Breast epithelium (tissue), 4 donors: ENCODE measurements at places on chromosomes 13 and 19. TPM values are rescaled to one million over a fixed set of nuclear protein-coding genes. Genes with fewer than 3 reads are reported as not detected.
A peak's percentile ranks its signal among the peaks of the same experiment; 100 is the strongest.

DNA sequence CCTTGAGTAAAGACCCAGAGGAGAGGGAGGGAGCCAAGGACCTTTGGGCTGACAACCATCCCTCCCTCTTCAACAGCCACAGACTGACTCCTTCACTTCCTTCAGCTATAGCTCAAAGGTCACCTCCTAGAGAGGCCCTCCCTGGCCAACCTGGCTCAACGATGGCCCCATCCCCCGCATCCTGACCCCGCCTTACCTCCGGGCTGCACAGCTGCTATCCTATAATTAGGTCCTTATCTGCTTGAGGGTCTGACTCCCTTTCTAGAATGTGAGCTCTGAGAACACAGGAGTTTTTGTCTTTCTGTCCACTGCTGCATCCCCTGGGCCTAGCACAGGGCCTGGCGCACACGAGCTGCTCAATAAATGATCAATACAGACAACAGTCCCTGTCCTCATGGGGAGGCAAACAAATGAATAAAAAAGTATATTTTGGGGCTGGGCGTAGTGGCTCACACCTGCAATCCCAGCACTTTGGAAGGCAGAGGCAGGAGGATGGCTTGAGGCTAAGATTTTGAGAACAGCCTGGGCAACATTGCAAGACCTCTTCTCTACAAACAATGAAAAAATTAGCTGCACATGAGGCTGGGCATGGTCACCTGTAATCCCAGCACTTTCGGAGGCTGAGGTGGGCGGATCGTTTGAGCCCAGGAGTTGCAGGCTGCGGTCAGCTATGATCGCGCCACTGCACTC is 6.6 kb upstream of the LGALS4 start:
- no peaks in the 10 kb centered on the region for H3K27me3 ChIP-seq
- H3K36me3 ChIP-seq = peaks cover 5% of the 10 kb centered on the region
- no peak overlapping the region for H3K27ac ChIP-seq

GRCh38 chr19:19562665-19563347 is 24.7 kb downstream of the CILP2 start:
- H3K36me3 ChIP-seq = no peaks in the 10 kb centered on the region
- H3K27ac ChIP-seq = no peak overlapping the region
- no peaks in the 10 kb centered on the region for H3K4me1 ChIP-seq
- no peak for DNase-seq
- H3K4me3 ChIP-seq = no peak overlapping the region
- no peaks in the 10 kb centered on the region for H3K27me3 ChIP-seq

DNA sequence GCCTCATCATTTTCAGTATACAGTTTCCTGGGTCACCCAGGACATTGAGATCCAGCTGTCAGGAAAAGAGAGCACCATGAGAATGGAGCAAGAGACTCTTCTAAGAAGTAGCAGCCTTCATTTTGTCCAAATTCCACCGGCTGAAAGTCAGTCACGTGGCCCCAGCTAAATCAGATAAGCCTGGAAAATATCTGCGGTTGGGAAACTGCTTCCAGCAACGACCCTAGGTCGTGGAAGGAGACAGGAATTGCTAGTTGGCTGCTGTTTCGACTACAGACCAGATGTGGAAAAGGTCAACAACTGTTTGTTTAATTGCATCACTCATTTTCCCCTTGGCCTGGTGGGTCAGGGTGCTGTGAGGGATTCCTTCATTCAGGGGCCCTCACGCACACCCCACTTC is 107.0 kb downstream of the ZNF536 start:
- H3K36me3 ChIP-seq = no peaks in the 10 kb centered on the region
- no peak for DNase-seq
- no peak overlapping the region for H3K4me3 ChIP-seq
- no peaks in the 10 kb centered on the region for H3K4me1 ChIP-seq
- peaks cover 7% of the 10 kb centered on the region for H3K27me3 ChIP-seq

DNA sequence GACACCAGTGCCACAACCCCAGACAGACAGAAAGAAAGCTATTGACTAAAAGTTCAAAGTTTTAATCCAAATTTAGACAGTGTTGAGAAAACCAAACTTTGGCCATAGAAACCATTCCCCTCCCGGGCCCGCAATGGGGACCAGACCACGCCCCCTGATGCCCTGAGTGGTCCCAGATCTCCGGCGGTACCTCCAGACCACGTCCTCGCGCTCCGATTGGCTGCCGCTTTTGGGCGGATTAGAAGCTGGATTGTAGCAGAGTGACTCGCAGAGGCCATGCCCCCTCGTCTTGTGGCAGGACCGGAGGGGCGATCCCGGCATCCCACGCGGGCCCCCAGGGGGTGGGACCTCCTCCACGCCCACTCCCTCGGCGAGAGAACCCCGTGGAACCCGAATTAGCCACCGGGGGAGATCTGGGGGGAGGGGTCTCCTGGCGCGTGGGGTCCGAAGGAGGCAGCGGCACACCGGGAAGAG is 797 bp upstream of the HSD17B14 start:
- H3K36me3 ChIP-seq = no peaks in the 10 kb centered on the region
- no peaks in the 10 kb centered on the region for H3K4me1 ChIP-seq
- H3K4me3 ChIP-seq = peak overlapping the region; percentile 52
- H3K27me3 ChIP-seq = no peaks in the 10 kb centered on the region
- H3K27ac ChIP-seq = peak overlapping the region; percentile 88

GRCh38 chr19:46390866-46391265 is 22.5 kb downstream of the CCDC8 start:
- H3K4me3 ChIP-seq = no peak overlapping the region
- no peaks in the 10 kb centered on the region for H3K4me1 ChIP-seq
- no peak for DNase-seq
- peak overlapping the region; percentile 9 for H3K27ac ChIP-seq

DNA sequence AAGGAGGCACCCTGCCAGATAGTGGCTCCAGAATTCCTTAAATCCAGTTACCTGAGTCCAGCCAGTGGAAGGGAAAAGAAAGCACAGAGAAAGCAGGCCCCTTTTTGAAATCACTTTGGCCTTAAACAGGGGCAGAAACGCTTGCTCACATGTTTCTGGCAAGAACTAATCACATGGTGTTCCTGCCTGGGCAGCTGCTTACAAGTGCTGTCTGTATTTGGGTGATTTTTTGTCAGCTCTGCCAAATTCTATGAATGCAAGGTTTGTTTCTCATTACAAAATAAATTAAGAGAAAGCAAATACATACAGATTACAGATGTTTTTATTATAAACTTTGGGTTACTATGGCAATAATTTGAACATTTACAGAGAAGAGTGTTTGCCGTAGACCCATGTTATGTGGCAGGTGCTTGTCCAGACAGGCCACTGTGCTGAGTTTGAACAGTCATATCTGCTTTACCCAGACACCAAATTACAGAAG is 1237.8 kb downstream of the SLITRK5 start:
- no peak overlapping the region for H3K27ac ChIP-seq
- H3K27me3 ChIP-seq = no peaks in the 10 kb centered on the region
- no peak overlapping the region for H3K4me3 ChIP-seq
- peak; percentile 72 for DNase-seq
- no peaks in the 10 kb centered on the region for H3K36me3 ChIP-seq

GRCh38 chr19:33383720-33384292 is 10.3 kb downstream of the CEBPG start:
- no peak overlapping the region for H3K4me3 ChIP-seq
- no peaks in the 10 kb centered on the region for H3K36me3 ChIP-seq
- H3K27me3 ChIP-seq = no peaks in the 10 kb centered on the region
- peaks cover 8% of the 10 kb centered on the region for H3K4me1 ChIP-seq
- no peak for DNase-seq

GRCh38 chr13:36038785-36039555 is 92.2 kb downstream of the DCLK1 start:
- no peak overlapping the region for H3K4me3 ChIP-seq
- H3K36me3 ChIP-seq = no peaks in the 10 kb centered on the region
- H3K27me3 ChIP-seq = no peaks in the 10 kb centered on the region

DNA sequence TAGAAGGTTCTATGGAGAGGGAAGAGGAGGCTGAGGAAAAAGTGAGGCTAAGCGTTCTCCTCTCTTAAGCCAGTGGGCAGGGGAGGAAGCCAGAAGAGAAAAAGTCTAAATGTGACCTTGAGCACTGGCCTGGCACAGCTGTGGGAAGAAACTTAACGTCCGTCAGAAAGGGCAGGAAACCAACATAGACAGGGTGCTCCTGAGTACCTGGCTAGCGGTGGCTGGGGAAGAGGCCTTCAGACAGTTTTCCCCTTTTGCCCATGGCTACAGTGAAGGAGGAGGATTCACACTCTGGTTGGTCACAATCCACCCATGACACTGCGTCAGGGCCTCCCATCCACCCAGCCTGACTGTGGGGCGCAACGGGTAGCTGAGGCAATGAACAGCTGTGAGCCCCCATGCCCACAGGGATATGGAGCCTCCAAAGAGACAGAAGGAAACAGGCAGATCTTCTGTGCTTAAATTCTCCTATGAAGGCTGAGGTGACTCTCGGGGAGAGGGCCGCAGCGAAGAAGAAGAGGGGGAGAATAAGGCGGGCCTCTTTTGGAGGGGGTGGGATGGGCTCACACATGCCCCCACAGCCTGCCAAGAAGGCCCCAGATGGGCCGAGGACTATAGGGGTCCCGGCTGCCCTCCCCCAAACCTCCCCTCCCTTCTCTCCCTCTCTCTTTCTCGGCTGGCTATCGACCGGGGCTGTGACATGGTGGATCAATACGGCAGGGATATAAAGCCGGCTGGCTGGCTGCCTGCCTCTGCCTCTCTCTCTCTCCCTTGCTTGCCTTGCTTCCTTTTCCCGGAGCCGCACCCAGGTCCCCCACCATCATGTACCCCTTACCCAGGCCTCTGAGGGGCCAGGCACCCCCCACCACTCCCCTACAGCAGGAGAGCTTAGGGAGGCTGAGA is 19.8 kb upstream of the POU2F2 start:
- H3K36me3 ChIP-seq = no peaks in the 10 kb centered on the region
- H3K4me1 ChIP-seq = no peaks in the 10 kb centered on the region
- no peak for DNase-seq

- no peak for DNase-seq
- H3K4me3 ChIP-seq = no peak overlapping the region
- no peaks in the 10 kb centered on the region for H3K4me1 ChIP-seq
Measured at GRCh38 chr19:16159655-16160054, 13.7 kb downstream of the CIB3 start.

- no peaks in the 10 kb centered on the region for H3K4me1 ChIP-seq
- no peak overlapping the region for H3K27ac ChIP-seq
- no peaks in the 10 kb centered on the region for H3K36me3 ChIP-seq
Measured at GRCh38 chr19:50461066-50461875, 15.0 kb upstream of the EMC10 start.

GRCh38 chr19:54209811-54210494 is 9.3 kb downstream of the RPS9 start:
- peaks cover 13% of the 10 kb centered on the region for H3K4me1 ChIP-seq
- no peaks in the 10 kb centered on the region for H3K27me3 ChIP-seq
- peak overlapping the region; percentile 96 for H3K27ac ChIP-seq
- peaks cover 4% of the 10 kb centered on the region for H3K36me3 ChIP-seq
- H3K4me3 ChIP-seq = no peak overlapping the region

- no peak overlapping the region for H3K27ac ChIP-seq
- H3K4me3 ChIP-seq = no peak overlapping the region
- H3K27me3 ChIP-seq = no peaks in the 10 kb centered on the region
- no peaks in the 10 kb centered on the region for H3K4me1 ChIP-seq
- no peaks in the 10 kb centered on the region for H3K36me3 ChIP-seq
Measured at GRCh38 chr13:28586439-28587173, 72.3 kb upstream of the POMP start.

GRCh38 chr19:45769821-45770191 is 754 bp upstream of the SIX5 start:
- peaks cover 6% of the 10 kb centered on the region for H3K4me1 ChIP-seq
- DNase-seq = no peak
- H3K36me3 ChIP-seq = no peaks in the 10 kb centered on the region
- peak overlapping the region; percentile 83 for H3K4me3 ChIP-seq

GRCh38 chr19:17869114-17869608 is 2.6 kb upstream of the SLC5A5 start:
- no peaks in the 10 kb centered on the region for H3K4me1 ChIP-seq
- peaks cover 44% of the 10 kb centered on the region for H3K27me3 ChIP-seq
- no peak overlapping the region for H3K27ac ChIP-seq
- H3K4me3 ChIP-seq = no peak overlapping the region
- no peak for DNase-seq

- no peak overlapping the region for H3K4me3 ChIP-seq
- DNase-seq = no peak
- no peak overlapping the region for H3K27ac ChIP-seq
- H3K27me3 ChIP-seq = no peaks in the 10 kb centered on the region
Measured at GRCh38 chr19:44602081-44602480, 11.3 kb upstream of the IGSF23 start.

GRCh38 chr13:44132710-44133109 is 240.9 kb upstream of the SERP2 start:
- H3K27me3 ChIP-seq = no peaks in the 10 kb centered on the region
- H3K27ac ChIP-seq = no peak overlapping the region
- no peaks in the 10 kb centered on the region for H3K4me1 ChIP-seq

GRCh38 chr13:40549500-40550094 is 116.8 kb downstream of the FOXO1 start:
- H3K27ac ChIP-seq = peak overlapping the region; percentile 56
- H3K36me3 ChIP-seq = no peaks in the 10 kb centered on the region
- H3K4me1 ChIP-seq = no peaks in the 10 kb centered on the region
- no peak overlapping the region for H3K4me3 ChIP-seq

- H3K36me3 ChIP-seq = no peaks in the 10 kb centered on the region
- H3K4me3 ChIP-seq = no peak overlapping the region
- no peak for DNase-seq
- H3K4me1 ChIP-seq = no peaks in the 10 kb centered on the region
- no peak overlapping the region for H3K27ac ChIP-seq
Measured at GRCh38 chr13:25690582-25690981, 318.8 kb downstream of the ATP8A2 start.

DNA sequence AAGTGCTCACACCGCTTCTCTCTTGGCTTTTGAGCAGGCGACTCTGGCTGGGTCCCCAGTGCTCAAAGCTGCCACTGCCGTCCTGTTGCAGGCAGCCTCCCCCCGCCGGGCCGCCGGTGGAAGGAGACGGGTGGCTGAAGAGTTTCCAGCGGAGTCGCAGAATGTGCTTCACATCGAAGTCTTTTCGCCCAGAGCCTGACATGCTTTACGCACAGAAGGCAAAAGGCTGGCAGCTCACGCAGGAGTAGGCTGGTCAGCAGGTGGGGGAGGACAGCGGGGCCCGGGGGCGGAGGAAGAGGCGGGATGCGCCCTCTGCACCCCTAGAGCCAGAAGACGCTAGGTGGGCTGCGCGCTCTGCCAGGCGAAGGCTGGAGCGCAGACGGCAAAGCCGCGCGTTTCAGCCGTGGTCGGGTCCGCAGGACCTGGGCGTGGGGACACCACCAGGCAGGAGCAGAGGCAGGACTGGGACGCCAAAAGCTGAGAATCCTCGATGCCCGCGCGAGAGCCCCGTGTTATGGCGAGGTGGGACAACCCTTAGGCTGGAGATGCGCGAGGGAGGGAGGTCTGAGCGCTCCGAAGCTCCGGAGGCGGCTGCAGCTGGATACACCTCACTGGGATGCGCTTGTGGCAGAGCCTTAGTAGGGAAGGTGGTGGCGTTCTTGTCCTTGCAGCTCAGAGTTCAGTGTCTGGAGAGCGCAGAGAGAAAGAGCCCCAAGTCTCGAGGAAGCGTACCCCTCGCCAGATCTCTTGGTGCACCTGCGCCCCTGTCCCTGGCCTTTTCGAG is at the start of gene ATXN8OS:
TSS of gene ATXN8OS (plus strand) at position 329 of the 784 bp plus-strand sequence.
- no peaks in the 10 kb centered on the region for H3K36me3 ChIP-seq
- H3K27ac ChIP-seq = no peak within 1 kb of the TSS
- H3K27me3 ChIP-seq = peaks cover 21% of the 10 kb centered on the region
- H3K4me1 ChIP-seq = no peaks in the 10 kb centered on the region
- no peak for DNase-seq

GRCh38 chr13:107332188-107332587 is 764.3 kb upstream of the ARGLU1 start:
- H3K27ac ChIP-seq = no peak overlapping the region
- H3K27me3 ChIP-seq = no peaks in the 10 kb centered on the region
- no peak overlapping the region for H3K4me3 ChIP-seq
- H3K4me1 ChIP-seq = no peaks in the 10 kb centered on the region
- no peak for DNase-seq

Gene JAK3
- 3.5 TPM for total RNA-seq

Gene LILRA1
- 0.66 TPM for total RNA-seq

Gene ZNF20
- total RNA-seq = 4.6 TPM

Gene TMPRSS9
- total RNA-seq = not detected

Gene ZFR2
- not detected for total RNA-seq
